ENCODE measurements at places on chromosomes 1 and 21. TPM values are rescaled to one million over a fixed set of nuclear protein-coding genes. Genes with fewer than 3 reads are reported as not detected.

The SLAMF9 gene
- not detected for total RNA-seq

DNA sequence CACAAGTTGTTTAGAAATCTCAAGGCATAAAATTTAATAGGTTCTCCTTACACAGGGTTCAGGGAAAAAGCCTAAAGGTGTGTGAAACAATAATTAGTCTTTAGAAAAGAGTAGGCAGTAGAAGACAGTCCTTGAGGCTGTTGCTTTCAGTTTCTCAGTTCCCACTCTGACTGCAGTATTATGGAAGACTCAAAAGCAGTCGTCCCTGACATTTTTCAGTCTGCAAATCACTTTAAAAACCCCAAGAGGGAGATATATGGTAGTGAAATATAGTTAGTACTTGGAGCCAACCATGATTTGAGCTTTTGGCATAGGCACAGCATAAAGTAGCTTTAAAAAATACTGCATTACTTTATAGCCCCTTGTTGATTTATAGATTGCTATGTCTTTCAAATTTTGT, 299.7 kb downstream of the OLFM3 start:
- DNase-seq: no peak

The ADCY10 gene
- 0.36 TPM for total RNA-seq

DNA sequence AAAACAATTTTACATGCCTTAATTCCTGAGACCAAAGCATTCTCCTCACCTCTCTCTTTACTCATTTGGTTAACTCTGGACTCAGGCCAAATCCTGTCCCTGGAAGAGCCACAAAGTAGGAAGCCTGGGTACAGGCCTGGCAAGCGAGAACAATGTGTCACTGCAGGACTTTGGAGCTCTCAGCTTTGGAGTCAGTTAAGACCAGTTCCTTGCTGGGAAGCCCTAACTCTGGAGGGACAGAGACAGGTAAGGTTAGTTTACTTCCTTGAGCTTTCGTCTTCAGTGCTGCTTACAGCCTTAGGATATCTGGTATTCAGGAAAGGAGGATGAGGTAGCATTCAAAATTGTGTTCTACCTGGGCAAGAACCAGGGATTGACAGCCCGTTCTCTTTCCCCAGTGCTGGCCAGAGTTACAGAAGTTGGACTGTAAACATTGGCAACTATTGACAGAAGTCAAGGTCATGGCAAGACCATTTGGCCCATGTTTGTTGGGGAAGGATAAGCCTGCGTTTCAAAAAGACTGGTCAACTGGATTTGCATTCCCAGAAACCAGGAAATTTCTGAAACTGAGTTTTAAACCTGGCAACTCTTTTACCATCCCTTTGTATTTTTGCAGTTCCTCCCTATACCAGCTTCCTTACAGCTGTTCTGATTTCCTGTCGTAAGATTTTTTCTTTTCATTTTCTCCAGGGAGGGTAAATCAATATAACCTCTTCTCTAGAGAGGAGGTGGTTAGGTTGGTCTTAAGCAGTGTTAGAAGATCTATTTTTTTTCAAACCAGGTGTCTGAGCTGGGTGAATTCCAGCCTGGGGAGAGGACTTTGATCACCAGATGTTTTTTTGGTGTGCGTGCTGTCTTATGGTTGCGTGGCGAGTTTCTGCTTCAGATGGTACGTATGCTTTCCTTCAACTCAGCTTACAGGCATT, at the start of gene C4BPB:
Gene C4BPB, plus strand, starts transcription at position 160 of the 926 bp plus-strand sequence. Its CDS starts 672 bp downstream, at position 832.
- DNase-seq: no peak

DNA sequence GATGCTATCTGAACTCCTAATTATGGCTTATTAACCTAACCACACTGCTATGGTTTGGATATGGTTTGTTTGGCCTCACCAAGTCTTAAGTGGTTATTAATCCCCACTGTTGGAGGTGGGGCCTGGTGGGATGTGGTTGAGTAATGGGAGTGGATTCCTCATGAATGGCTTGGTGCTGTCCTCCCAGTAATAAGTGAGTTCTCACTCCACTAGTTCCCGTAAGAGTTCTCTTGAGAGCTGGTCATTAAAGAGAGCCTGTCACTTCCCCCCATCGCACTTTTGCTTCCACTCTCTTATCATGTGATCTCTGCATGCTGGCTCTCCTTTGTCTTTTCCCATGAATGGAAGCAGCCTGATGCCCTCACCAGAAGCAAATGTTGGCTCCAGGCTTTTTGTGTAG, 328.8 kb downstream of the PLA2G4A start:
- DNase-seq: no peak

DNA sequence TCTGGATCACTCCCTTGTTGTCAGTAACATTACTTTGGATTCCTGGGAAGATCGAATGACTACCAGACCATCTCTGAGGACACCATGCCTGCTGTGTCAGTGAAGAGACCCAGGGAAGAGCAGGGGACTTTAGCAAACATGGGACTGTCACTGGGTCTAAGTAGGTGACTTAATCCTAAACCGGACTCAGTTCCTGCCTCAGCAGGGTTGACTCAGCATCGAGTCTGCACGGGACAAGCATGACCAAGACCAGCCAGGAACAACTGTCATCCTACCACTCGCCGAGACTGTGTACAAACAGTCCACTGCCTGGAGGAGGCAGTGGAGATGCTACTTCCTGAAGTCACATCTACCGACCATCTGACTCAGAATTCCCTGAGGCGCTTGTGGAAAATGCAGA, 53.2 kb upstream of the RAB4A start:
- DNase-seq: no peak

DNA sequence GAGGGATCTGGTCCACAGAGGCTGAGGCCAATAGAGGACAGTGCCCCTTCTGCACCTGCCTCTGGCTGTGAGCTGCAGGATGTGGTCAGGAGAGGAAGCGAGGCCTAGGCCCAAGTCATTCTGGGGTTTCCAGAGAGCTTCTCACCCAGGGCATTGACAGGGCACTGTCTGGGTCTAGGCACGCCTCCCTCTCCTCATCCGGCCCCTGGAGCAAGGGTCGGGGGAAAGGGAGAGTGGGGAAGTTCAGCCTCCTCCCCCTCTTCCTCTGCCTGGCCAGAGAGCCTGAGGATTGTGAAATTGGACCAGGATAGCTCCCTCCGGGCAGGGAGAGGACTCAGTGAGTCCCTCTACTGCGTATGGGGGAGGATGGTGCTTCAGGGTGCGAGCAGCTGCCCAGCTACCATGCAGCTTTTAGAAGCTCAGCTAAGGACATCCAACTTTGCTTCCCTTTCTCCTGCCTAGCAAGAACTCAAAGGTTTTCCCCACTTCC, 6.3 kb upstream of the INAVA start:
- no peak for DNase-seq

DNA sequence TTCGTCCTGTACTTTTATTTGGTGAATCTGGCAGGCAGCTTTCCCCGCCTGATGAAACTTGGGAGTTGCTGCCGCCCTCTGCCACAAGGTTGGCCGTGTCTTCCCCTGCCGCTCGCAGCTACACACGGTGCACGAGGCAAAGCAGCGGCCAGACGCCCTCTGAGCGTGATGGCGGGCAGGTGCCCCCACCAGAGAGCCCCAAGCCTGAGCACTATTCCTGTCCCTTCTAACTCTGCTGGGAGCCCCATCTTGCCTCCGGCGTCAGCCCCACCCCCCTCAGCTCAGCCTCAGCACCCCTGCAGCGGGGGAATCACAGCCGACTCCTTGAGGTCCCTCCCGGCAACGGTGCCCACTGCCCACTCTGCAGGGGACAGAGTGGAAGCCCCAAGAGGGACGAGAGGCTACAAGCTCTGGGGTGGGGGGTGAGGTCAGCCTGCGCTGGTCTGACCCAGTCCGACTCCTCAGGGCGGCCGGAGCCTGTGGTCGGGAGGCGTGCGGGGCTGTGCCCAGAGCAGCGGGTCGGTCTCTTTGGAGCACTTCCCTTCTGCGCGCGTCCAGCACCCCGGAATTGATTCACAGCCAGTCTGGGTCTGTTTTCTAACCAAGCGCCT, 41.3 kb downstream of the RIPK4 start:
- DNase-seq: peak; percentile 59

DNA sequence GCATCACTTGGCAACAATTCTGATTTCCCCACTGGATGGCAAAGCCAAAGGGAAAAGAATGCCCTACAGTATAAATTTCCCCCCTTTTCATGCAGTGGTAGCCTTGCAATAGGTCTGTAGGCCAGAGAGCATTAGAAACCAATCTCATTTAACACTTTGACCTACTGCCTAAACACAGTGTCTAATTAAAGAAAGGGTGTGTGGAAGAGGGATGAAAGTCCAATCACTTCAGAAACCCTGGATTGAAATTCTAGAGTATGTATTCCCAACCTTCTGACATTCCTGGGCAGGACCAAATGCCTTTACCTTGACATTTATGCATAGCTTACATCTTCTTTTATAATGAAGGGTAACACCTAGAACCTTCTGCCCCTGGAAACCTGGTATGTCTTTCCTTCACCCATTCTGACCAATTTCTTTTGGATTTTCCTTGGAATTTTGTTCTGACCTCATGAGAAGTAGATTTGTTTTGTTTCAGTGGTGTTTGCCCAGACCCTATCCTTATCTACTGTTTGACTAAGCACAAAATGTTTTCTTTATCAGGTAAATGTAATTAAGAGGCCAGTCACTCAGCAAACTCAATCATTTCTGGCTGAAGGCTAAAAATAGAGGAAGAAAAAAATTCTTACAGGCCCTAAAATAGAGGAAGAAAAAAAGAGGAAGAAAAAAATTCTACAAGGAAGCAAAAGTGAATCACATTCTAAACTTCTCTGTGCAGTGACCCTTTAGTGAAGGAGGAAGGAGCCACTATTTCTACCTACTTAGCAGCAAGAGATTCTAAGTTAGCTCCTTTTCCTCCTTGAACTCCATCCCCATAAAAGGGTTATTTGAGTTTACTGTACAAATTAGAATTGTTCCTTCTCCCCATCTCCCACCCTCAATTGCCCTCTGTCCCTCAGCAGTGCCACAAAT, 129.5 kb upstream of the DSCAM start:
- DNase-seq: no peak

DNA sequence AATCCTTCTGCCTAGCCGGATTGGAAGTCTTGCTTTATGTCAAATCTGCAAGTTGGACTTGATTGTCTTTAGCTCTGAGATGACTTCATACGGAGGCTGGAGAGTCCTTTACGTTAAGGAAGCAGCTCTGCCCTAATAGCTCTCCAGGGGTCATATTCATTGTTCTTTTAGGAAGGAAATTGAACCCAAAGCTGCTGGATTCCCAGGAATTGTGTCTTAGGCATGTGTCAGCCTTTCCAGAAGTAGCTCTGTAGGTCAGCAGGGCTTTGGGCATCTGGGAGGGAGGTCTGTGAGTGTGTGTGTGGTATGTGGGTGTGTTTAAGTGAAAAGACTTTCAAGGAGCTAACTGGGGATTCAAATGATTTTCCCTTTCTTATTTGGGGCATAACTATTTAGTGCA, 82.4 kb downstream of the ABCA4 start:
- no peak for DNase-seq

GRCh38 chr1:246779561-246780175, 55.5 kb downstream of the SCCPDH start:
- no peak for DNase-seq

The SFN gene
- under 0.01 TPM for total RNA-seq

- no peak for DNase-seq
Observed at GRCh38 chr21:38909109-38909508, 103.4 kb downstream of the ETS2 start.

The MAP10 gene
- 2.7 TPM for total RNA-seq

GRCh38 chr1:9875636-9876000, 34.5 kb downstream of the CTNNBIP1 start:
- DNase-seq: peak; percentile 82

DNA sequence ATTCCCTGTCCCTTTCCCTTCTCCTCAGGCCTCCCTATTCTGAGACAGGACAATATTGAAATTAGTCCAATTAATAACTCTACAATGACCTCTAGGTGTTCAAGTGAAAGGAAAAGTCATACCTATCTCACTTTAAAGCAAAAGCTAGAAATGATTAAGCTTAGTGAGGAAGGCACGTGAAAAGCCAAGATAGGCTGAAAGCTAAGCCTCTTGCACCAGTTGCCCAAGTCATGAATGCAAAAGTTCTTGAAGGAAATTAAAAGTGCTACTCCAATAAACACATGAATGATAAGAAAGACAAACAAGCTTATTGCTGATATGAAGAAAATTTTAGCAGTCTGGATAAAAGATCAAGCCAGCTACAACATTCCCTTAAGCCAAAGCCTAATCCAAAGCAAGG, 3.8 kb upstream of the MAP3K21 start:
- no peak for DNase-seq

- peak; percentile 56 for DNase-seq
Observed at GRCh38 chr1:59738591-59739015, 76.1 kb upstream of the HOOK1 start.

- DNase-seq: no peak
Observed at GRCh38 chr1:231324660-231325059, 13.0 kb downstream of the EXOC8 start.

The NTMT2 gene
- total RNA-seq: not detected

DNA sequence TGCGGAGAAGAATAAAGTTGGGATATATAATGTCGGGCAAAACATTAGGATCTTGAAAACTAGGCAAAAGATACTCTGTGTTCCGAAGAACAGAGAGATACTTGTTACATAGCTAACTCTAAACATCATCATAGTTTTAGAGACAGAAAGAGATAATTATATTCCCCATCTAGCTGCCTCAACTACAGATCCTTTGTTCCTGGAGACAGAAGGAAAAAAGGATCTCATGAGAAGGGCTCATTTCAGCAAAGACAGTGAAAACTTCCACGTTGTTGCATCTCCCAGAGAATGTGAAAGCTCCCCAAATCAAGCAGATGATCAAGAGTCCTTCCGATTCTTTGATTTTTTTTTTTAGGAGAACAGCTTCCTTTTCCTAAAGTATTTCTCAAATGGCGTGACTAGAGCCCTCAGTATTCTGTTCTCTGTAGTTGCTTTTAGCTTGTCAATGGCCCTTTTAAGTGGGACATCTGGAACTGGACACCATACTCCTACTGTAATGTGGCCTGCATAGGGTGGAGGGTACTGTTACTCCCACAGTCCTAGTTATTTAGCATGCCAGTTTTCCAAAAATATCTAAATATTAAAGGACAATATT, 1048.2 kb downstream of the TTLL7 start:
- no peak for DNase-seq

The CBS gene
- total RNA-seq: 26.1 TPM

- no peak for DNase-seq
Observed at GRCh38 chr1:24557711-24558131, 1.8 kb downstream of the NCMAP start.

- peak; percentile 92 for DNase-seq
Observed at GRCh38 chr1:16046842-16047241, 3.3 kb downstream of the CLCNKB start.

The THEMIS2 gene
- total RNA-seq: 17.4 TPM

DNA sequence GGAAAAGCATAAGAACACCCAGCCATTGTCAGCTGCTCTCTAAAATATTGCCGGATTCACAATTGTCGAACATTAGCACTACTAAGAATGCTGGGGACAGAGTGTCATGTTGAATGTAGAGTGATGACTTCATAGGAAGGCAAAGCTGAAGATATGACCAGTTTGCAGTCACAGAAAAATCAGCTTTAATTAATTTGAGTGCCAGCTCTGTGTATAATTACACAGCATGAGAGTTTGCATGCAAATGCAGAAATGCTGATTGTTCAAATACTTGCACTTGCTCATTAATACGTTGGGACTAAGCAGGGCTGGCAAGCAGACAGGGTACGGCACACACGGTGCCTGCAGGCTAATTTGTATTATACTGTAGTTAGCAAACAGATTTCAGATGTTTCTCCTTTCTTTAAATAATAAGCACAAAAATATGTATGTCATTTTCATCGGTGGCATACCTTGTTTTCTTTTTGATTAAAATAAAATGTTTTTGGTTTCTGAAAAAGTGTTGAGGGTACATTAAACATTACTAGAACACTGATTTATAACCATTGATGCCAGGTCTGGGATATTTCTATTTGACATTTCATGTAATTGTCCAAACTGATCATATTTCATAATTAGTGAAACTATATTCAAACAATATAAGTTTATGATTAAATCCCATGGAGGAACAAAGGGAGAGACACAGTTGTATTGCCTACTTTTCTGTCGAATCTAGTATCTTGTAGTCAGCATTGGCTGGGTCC, 99.8 kb upstream of the ADGRL2 start:
- no peak for DNase-seq

The FCRL1 gene
- not detected for total RNA-seq
